ENCODE measurements at places on chromosomes 6 and 20. TPM values are rescaled to one million over a fixed set of nuclear protein-coding genes. Genes with fewer than 3 reads are reported as not detected.

PSMB9 gene
- polyA plus RNA-seq, result 7.4 TPM

RTF2 gene
- 124 TPM for polyA plus RNA-seq

SLC22A2 gene
- polyA plus RNA-seq, result 8.3 TPM

ZNF165 gene
- 4.5 TPM for polyA plus RNA-seq

KIF6 gene
- polyA plus RNA-seq, result 3.8 TPM

PHACTR3 gene
- polyA plus RNA-seq, result 13.1 TPM

TRIM31 gene
- not detected for polyA plus RNA-seq

TAP2 gene
- 13.5 TPM for polyA plus RNA-seq

SCAF8 gene
- polyA plus RNA-seq, result 51.5 TPM

- DNase-seq, result no peak
Observed at GRCh38 chr6:12483712-12484111, 193.6 kb downstream of the EDN1 start.

DNA sequence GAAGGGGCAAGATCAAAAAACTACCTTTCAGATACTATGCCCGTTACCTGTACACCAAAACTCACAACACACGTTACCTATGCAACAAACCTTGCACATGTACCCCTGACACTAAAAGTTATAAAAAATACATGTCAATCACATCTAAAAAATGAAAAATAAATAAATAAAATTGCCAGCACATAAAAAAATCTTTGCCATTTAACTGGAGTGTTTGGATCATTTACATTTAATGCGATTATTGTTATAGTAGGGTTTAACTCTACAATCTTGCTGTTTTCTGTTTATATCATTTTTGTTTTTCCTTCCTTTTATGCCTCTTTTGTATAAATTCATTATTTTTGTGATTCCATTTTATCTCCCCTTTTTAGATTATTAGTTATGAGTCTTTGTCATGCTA lies 106.3 kb downstream of the RFX6 start:
- DNase-seq, result no peak

GRCh38 chr20:48720256-48720985 lies 107.4 kb downstream of the PREX1 start:
- no peak for DNase-seq

DNA sequence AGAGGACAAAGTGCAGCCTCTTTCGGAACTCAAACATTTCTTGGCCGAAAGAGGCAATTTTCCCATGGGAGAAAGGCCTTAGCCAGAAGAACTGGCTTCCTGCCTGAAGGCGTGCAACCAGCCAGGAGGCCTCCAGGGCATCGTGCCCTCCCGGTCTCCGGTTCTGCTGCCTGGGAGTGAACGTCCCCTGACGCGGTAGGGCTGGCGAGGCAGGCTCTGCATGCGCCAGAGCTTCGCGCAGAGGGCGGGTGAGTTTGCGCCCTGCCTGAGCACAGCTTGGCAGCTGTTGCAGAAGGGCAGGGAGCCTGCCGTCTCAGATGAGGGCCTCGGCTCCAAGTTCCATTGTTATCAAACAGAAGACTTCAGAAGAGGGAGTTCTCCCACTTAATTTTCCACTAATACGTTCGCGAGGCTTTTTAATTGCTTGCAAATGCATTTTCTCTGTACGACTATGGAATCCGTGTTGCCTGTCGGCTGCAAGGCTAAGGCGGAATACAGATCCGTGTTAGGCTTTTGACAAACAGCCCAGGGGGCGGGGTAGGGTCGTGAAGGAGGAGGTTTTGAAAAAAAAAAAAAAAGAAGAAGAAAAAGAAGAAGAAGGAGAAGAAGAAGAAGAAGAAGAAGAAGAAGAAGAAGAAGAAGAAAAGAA lies 5.5 kb upstream of the TFAP2D start:
- no peak for DNase-seq

DNA sequence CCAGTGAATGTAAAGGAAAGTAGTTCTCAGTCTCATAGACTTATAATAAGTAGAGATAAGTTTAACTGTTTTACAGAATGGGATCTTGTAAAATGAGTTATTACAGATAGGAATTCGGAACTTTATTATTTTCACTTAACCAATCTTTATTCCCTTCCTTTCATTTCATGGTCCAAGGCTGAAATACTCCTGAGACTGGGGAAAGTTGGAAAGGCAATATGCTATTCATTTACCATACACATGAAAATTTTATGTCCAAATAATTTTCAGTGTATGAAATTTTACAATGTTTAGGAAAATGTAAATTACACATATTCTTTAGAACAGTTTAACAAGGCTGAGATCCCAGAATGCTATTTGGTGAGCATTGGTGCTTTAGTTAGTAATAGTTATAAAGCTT lies 62.3 kb downstream of the HMGCLL1 start:
- no peak for DNase-seq

DNA sequence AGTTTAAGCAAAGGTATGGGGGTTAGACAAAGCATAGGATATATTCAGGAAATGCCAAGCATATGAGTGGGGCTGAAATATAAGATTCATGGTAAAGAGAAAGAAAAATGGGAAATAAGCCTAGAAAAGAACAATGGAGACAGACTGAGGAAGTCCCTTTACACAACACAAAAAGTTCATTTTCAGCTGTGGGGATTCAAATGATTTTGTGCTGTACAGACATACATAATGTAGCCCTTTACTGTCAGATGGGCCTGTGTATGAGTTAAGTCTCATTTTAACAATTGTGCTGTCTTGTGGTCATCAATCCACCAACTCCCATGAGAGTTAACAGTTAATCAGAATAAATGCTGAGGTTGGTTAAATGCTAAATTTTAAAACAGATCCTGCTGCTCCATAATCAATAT lies 37.2 kb downstream of the REV3L start:
- no peak for DNase-seq

- DNase-seq, result no peak
Observed at GRCh38 chr6:149014631-149015534, 268.1 kb downstream of the UST start.

GRCh38 chr6:127586372-127586771 lies 9.4 kb downstream of the C6orf58 start:
- DNase-seq, result no peak

GRCh38 chr6:161064915-161065314 lies 73.3 kb downstream of the MAP3K4 start:
- DNase-seq, result no peak

- DNase-seq, result no peak
Observed at GRCh38 chr6:2488578-2488977, 243.2 kb upstream of the GMDS start.

GRCh38 chr20:21308340-21308739 lies 5.2 kb downstream of the XRN2 start:
- no peak for DNase-seq

GRCh38 chr20:63635431-63636141 lies 8.7 kb upstream of the GMEB2 start:
- DNase-seq, result no peak

- DNase-seq, result no peak
Observed at GRCh38 chr20:44586289-44586911, 4.0 kb downstream of the PKIG start.

- DNase-seq, result no peak
Observed at GRCh38 chr20:46749147-46749546, 39.7 kb downstream of the SLC2A10 start.

DNA sequence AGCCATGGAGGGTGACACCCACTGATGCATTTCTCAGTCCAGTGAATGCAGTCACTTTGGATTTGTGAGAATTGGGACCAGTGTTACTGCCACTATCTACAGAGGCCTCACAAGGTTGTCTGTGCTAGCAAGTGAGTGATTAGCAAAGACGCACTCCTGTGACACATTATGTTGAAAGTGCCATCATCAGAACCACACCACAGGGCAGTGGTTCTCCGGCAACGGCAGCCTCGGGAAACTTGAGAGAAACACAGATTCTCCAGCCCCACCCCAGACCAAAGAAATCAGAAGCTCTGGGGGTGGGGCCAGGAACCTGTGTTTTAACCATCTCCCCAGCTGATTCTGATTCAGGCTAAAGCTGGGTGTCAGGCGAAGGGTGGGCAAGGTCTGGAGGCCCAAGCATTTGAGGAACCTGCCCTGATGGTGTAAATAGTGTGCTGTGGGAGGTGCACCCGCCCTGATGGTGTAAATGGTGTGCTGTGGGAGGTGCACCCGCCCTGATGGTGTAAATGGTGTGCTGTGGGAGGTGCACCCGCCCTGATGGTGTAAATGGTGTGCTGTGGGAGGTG lies 39.9 kb downstream of the TMEM242 start:
- DNase-seq, result no peak

- peak; percentile 33 for DNase-seq
Observed at GRCh38 chr6:167932468-167933276, 64.8 kb upstream of the KIF25 start.

- no peak for DNase-seq
Observed at GRCh38 chr6:4008324-4009047, 70.5 kb downstream of the FAM217A start.

All from right renal pelvis (tissue), 4 donors.